ENCODE measurements at places on chromosomes 7 and 10.
A peak's percentile ranks its signal among the peaks of the same experiment; 100 is the strongest.

DNA sequence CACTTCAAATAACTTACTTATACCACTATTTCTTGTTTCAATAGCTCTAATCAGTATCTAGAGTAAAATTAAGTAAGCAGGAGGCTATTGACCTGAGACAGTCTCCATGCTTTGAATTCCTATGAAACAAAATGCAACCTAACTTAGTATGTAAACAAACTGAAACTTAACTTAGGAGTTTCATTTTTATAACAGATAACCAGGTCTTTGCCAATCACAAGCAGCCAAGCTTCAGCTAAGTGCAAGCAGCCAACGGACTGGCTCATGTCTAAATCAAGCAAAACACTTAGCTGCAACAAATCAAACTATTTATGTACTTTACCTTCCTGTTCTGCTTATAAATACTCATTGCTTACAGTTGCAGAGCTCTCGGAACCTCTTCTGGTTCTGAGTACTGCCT is 4.4 kb upstream of the GSTK1 start:
- DNase-seq, result no peak

DNA sequence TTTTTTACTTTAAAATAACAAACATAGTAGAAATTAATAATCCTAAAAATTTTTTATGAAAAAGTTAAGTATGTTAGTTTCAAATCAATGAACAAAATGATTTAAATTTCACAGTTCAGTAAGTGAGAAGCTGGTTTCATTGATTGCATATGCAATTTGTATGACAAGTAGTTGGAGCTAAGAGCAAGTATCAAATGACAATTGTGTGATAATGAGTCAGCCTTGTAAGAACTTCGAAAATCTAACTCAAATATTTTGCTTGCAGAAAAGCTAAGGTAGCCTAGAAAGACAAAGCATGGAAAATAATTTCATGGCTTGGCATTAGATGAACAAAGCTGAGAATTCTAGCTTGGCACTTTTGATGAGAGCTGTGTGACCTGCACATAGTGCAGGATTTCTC is 111.5 kb downstream of the HDAC9 start:
- no peak for DNase-seq

DNA sequence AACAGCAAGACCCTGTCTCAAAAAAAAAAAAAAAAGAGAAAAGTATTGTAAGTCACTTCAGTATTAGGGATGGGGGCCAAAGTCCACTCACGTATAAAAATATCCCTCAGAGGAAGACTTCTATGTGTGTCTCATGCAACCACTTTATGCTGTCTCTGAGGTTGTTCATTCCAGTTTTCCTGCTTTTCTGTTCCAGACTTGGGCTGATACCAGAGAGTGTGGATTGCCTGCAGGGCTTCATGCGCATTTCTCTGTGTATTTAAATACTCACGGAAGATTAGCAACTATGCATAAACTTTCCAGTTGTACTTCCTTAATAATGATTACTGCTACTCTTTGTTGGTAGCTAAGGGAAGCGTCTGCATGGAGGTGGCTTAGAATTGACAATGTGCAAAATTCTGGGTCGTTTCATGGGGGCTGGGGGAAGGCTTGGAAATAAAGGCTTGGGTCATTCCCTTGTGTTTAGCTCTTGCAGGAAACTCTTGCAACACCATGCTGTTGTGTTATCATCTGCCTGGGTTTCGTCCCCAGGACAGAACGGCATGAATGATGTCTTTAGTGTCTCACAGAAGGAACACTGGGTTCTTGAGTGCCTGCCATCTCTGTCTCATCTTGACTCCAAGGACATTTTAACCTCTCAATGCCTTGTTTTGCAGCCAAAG is 54.1 kb downstream of the KIAA1217 start:
- no peak for DNase-seq

GRCh38 chr10:125795128-125795527 is 19.5 kb upstream of the MMP21 start:
- DNase-seq, result peak; percentile 95

GRCh38 chr10:131453721-131454634 is 142.5 kb upstream of the TCERG1L start:
- peak; percentile 80 for DNase-seq

DNA sequence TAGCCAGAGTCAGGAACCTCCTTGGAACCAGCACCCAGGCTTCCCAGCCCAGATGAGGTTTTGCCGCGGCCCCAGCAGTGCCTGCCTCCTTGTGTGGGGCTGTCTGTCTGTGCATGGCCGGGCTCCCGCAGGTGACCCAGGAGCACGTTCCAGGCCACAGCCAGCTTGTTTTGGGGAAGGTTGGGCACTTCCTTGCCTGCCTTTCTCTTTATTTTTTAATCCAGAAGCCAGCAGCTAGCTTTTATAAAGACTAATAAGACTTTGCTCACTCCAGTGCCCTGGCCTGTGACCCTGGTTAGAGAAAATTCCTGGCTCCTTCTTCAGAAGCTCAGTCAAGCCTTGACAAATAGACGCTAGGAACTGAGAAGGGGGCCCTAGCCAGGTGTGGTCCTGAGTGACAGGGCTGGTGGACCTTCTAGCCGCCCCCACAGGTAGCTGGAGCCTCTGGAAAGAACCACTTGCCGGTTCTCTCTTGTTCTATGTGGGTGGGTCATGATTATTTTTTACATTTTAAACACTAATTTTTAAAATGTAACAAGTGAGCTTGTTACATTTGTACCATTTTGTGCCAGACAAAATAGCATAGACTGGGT is 837 bp downstream of the SLC29A3 start:
- no peak for DNase-seq

GRCh38 chr7:24715661-24716479 is 41.4 kb downstream of the GSDME start:
- peak; percentile 79 for DNase-seq

DNA sequence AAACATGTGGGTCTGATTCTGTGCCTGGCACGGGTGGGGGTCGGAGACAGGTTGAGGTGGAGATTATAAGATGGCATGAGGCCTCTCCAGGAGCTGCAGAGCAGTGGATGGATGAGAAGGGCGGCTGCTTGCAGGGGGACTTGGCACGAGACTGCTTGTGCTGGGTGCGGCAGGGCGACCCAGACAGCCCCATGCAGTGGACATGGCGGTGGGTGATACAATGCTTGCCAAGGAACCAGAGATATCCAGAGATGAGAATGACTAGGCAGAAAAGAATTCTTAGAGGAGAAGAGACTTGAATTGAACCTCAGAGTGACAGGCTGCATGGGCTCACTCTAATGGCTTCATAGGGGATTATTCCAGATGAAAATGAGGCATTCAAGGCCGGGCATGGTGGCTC is 145.4 kb downstream of the NEURL1 start:
- no peak for DNase-seq
